ENCODE measurements at places on chromosomes 5 and 9.

DNA sequence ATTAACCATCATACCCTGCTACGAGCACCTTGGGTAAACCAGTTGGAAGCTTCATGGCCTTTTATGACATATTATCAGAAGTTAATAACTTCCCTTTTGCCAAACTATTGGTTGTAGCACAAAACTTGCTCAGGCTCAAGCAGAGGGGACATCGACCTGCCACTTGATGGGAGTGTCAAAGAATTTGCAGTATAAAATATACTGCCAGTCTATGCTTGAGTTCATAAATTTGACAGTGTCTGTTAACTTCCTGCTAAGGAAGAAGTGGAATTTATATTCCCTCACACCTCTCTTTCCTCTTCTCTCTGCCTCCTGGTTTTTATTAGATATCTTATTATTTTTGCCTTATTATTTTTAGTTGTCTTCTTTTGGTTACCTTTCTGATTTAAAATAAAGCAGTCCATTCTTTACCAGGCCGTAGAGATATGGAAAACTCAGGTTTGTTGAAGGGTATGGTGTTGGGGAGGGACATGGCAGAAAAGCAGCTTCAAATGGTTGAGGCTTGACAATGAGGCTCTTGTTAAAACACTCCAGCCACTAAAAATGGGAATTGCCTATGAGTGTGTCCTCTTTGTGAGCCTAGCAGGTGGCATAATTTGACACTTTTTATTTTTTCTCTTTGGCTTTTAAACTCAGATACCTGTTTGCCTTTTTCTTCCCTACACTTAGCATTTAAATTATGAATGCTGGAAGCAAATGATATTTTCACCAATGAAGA lies 298.0 kb downstream of the DOCK8 start:
- no peak for DNase-seq

GRCh38 chr5:69416180-69416579 lies 1.3 kb downstream of the MARVELD2 start:
- DNase-seq, result no peak

GRCh38 chr5:120767178-120767820 lies 303.2 kb downstream of the PRR16 start:
- no peak for DNase-seq

DNA sequence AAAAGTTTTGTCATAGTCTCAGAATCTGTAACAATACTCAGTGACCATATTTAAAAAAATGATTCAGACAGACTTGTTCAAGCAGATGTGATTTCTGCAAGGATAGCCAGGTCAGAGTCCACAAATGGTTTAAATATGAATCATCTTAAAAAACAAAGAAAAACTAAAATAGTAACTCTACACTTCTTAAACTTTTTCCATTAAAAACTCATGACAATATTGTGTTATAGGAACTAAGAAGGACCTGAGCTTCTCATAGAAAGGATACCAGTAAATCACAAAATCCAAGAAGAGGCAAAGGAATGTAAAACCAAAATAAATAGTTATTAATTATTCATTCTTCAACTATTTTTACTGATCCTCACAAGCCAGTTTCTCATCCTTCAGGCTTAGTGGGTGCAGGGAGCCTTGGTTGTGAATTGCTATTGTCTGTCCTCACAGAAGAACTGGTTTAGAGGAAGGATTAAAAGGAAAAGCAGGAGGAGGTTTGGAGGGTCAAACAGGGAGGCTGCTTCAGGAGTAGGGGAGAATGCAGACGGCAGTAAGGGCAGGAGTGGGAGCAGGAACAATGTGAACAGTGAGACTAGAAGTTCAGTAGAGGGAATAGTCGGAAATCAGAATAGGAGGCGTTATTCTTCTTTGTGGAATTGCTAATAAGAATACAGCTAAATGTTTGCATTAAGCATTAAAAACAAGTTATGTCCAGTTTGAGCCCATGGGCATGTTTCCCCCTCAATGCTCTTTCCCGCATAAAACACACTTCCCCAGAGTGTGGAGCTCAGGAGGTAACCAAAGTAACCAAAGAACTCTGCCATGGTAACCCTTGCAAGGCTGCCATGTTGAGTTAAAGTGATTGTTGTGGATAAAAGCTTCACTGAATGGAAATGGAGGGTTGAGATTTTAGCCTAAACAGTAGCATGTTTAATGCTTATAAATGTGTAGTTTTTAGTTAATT lies 110.7 kb downstream of the CCDC192 start:
- peak; percentile 41 for DNase-seq

DNA sequence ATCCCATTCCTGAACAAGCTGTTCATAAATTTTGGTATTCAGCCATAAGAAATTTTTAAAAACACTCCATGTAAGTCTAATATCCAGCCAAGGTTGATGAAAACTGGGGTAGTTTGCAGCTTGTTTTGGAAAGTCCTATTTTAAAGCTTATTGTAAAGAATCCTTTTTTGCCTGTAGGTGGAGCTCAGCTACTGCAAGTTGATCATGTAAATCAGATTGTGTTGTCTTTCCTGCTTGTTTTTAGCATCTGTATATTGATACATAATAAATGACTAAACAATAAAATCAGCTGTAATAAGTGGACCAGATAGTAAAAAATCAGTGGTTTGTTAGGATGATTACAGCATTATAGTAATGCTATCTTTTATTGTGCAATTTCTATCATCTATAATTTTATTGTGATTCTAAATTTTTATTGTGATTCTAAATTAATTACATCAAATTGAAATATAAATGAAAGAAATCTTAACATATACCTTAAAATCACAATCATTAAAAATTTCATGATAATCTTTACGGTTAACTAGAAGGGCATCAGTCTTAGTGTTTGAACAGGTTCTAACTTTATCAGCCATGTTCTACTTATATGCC lies 42.4 kb downstream of the CWC27 start:
- no peak for DNase-seq

- DNase-seq, result no peak
These were observed 443.3 kb downstream of the CDK5RAP2 start for GRCh38 chr9:120136696-120137095.

DNA sequence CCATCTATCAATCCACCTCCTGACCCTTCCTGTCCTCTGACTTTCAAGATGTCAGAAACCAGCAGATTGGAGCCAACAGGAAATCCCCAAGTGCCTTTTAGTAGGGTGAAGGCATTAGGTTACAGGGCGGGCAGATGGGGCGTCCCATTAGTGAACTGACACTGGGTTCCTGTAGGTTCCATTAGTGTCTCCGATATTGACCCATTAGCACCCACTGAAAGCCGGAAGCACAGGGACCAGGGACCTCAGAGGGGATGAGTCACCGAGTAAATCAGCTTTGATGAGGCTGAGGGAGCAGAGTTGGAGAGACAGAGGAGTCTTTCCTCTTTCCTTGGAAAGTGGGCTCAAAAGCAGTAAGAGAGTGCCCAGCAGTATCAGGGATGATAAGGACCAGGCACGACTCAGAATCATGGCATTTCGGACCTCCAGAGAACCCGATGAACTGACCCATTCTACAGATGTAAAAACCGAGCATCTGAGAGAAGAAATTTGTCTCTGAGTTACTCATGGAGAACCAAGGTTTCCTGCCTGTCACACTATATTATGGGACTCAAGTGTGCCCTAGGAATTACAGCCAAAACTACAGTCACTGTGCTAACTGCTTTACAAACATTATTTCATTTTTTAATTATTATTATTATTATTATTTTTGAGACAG lies 47.2 kb upstream of the FABP6 start:
- DNase-seq, result no peak

DNA sequence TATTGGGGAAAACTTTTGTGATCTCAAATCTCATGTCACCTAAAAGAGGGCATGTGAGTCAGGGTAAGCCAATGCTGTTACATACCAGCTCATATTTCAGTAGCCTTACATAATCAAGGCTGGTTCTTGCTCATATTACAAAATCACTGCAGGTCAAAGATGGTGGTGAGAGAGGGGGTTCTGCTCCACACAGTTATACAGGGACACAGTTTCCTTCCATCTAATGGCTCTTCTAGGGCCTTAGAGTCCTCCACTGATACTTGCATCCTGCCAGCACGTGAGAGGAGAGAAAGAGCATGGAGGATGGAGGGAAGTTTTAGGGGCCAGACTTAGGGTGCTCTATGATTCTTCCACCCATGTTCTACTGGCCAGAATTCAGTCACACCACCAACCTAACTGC lies 130.0 kb downstream of the LIFR start:
- DNase-seq, result no peak

- no peak for DNase-seq
These were observed 46.1 kb downstream of the PRUNE2 start for GRCh38 chr9:76859860-76860259.

DNA sequence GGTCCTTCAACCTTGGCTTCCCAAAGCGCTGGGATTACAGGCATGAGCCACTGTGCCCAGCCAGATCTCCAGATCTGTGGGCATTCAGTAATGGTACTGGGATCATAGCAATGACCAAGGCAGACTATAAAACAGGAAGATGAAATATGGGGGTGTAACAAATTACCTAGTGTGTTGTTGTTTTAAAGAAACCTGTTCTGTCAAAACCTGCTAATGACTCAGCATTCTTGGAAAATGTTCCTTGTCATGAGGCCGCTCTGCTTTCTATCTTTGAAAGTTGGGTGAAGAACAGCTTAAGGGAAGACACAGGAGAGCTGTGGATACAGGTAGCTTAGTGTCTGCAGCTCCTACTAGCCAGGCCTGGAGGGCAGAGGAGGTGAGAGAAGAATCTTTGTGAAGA lies 19.4 kb downstream of the TARS1 start:
- no peak for DNase-seq

- no peak for DNase-seq
These were observed 17.8 kb downstream of the LRRC8A start for GRCh38 chr9:128899566-128900322.

DNA sequence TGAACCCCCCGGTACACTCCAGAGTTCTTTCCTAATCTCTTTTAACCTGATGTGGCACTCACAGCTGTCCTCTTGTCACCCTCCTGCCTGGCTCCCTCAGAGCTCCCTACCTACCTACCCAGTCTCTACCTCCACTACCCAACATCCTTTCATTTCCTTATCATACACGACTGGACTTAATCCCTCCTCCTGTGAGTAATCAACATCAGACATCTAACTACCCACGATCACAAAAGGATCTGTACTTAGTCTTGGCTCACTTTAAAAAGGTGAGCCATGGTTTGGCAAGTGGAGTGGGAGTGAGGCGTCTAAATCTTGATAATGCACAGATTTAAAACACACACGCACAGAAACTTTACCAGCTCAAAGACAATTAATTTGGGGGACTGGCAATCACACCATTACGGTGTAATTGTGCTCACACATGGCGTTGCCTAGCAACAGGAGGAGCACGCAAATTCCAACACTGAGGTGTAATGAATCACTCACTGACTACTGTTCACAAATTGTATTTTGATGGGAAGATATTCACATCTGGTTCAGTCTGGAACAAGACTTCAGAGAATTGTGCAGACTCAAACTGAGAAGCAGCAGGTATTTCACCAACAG lies 235.9 kb downstream of the EPB41L4A start:
- DNase-seq, result no peak

- DNase-seq, result no peak
These were observed 30.4 kb downstream of the PTTG1 start for GRCh38 chr5:160452036-160452435.

DNA sequence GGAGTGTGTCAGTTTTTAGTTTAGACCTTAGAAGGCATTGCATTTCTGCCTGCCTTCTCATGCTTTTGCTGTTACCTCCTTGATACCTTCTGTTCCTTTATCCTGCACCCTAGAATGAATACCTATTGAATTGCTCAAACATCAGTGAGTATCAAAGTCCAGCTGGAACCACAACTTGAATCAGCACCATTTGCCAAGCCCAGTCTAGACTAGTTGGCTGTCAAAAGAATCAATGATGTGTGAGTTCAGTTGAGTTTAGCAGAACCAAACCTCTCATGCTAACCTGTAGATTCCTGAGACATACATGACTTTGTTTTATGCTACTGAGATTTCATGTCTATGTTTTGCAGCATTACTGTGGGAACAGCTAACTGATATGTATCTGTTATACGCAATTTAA lies 116.6 kb downstream of the FAM170A start:
- DNase-seq, result no peak

Data from HS-27A (cell line).